SK-MEL-5 (cell line): ENCODE measurements at places on chromosomes 11 and 22. TPM values are rescaled to one million over a fixed set of nuclear protein-coding genes. Genes with fewer than 3 reads are reported as not detected.

The FREY1 gene
- total RNA-seq: 0.37 and 1.2 TPM in 2 replicates

The CD3D gene
- not detected in 2 replicates for total RNA-seq

The SLC22A9 gene
- total RNA-seq: not detected in 2 replicates

The JHY gene
- 2.5 and 3.3 TPM in 2 replicates for total RNA-seq

The GGTLC3 gene
- total RNA-seq: not detected in 2 replicates

The AQP11 gene
- 0.67 and 1.4 TPM in 2 replicates for total RNA-seq

The CAVIN3 gene
- total RNA-seq: 6.7 and 8.5 TPM in 2 replicates

The FAM76B gene
- total RNA-seq: 16.2 and 19.2 TPM in 2 replicates

The GRAP2 gene
- total RNA-seq: 0.67 and 2.2 TPM in 2 replicates

The CLTCL1 gene
- 5.3 and 6.4 TPM in 2 replicates for total RNA-seq

The MS4A8 gene
- not detected in 2 replicates for total RNA-seq

The APOA5 gene
- total RNA-seq: not detected in 2 replicates

The TMA7B gene
- total RNA-seq: 0.08 TPM in 1 of 2 replicates, not detected in the other

The TMEM41B gene
- 35.4 and 54.2 TPM in 2 replicates for total RNA-seq

The SPDYC gene
- total RNA-seq: not detected in 2 replicates

The TMEM45B gene
- not detected in 2 replicates for total RNA-seq

The B4GALNT4 gene
- 1.1 and 1.4 TPM in 2 replicates for total RNA-seq

The DLG2 gene
- not detected in 2 replicates for total RNA-seq

The CYP2D6 gene
- total RNA-seq: 0.21 and 0.24 TPM in 2 replicates

The LRRC32 gene
- total RNA-seq: 0.16 and 0.50 TPM in 2 replicates

The APOL2 gene
- total RNA-seq: 29.8 and 36.4 TPM in 2 replicates

The ART5 gene
- total RNA-seq: not detected in 2 replicates

The OR2AT4 gene
- 0.05 TPM in 1 of 2 replicates, not detected in the other for total RNA-seq

The FOLR3 gene
- not detected in 2 replicates for total RNA-seq

The TRIM34 gene
- total RNA-seq: 13.2 and 13.3 TPM in 2 replicates

The TEX54 gene
- total RNA-seq: not detected in 2 replicates

The KDELR3 gene
- total RNA-seq: 61.9 and 64.9 TPM in 2 replicates

The EXPH5 gene
- total RNA-seq: 0.27 and 0.71 TPM in 2 replicates

The NAALADL1 gene
- not detected in 2 replicates for total RNA-seq

The NOL12 gene
- 50.7 and 57.9 TPM in 2 replicates for total RNA-seq

The TSPAN32 gene
- not detected in 2 replicates for total RNA-seq

The FXYD2 gene
- total RNA-seq: not detected in 2 replicates

The BARX2 gene
- not detected in 2 replicates for total RNA-seq

The JAML gene
- total RNA-seq: not detected in 2 replicates

The SYT12 gene
- 0.19 TPM in 1 of 2 replicates, not detected in the other for total RNA-seq

The KCNK4 gene
- total RNA-seq: not detected in 2 replicates

The ANO5 gene
- 0.21 and 0.59 TPM in 2 replicates for total RNA-seq

The LDLRAD3 gene
- 28.6 and 30.0 TPM in 2 replicates for total RNA-seq

The ELFN2 gene
- 0.34 and 0.40 TPM in 2 replicates for total RNA-seq

The C1QTNF4 gene
- not detected in 2 replicates for total RNA-seq

The MMP3 gene
- total RNA-seq: 0.05 TPM in 1 of 2 replicates, not detected in the other

The CDHR5 gene
- total RNA-seq: not detected in 2 replicates

The RANGAP1 gene
- total RNA-seq: 60.7 and 64.2 TPM in 2 replicates

The ROBO3 gene
- total RNA-seq: 3.0 and 3.2 TPM in 2 replicates

The ELMOD1 gene
- 0.56 and 0.77 TPM in 2 replicates for total RNA-seq

The CTR9 gene
- total RNA-seq: 19.3 and 21.4 TPM in 2 replicates

The TEX12 gene
- 0.43 and 0.48 TPM in 2 replicates for total RNA-seq

The C11orf91 gene
- total RNA-seq: 0.29 TPM in 1 of 2 replicates, not detected in the other

The EMID1 gene
- 3.4 and 3.7 TPM in 2 replicates for total RNA-seq

The SEPTIN5 gene
- total RNA-seq: 13.8 and 16.3 TPM in 2 replicates

The APOL3 gene
- total RNA-seq: 0.18 TPM in 1 of 2 replicates, not detected in the other

The TRIM49 gene
- not detected in 2 replicates for total RNA-seq

The VWCE gene
- 0.24 and 0.45 TPM in 2 replicates for total RNA-seq

The OR52H1 gene
- total RNA-seq: not detected in 2 replicates

The PANX3 gene
- total RNA-seq: not detected in 2 replicates

The NPAS4 gene
- total RNA-seq: not detected in 2 replicates

The ANGPTL5 gene
- not detected in 2 replicates for total RNA-seq

The TREH gene
- 0.03 and 0.13 TPM in 2 replicates for total RNA-seq
